ENCODE measurements at places on chromosomes 6 and 20.

GRCh38 chr6:5937936-5938706 is 68.6 kb downstream of the NRN1 start:
- no peak for DNase-seq

GRCh38 chr6:143141442-143141841 is 80.8 kb downstream of the AIG1 start:
- no peak for DNase-seq

DNA sequence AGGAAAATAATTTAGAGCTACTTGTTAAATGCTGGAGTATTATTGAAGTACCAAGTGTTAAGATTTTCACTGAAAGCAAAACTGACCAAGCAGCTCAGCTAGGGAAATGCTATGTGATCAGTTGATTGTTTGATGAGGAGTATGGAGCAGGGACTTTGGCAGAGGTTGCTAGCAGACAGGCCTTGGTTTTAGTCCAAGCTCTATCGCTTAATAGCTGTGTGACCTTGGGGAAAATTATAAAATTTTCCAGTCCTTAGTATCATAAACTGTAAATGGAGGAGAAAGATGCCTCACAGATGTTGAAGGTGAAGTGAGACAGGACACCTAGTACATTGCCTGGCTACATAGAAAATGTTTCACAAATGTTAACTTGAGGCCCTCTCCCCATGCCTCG is 136.6 kb downstream of the MTHFD1L start:
- no peak for DNase-seq

DNA sequence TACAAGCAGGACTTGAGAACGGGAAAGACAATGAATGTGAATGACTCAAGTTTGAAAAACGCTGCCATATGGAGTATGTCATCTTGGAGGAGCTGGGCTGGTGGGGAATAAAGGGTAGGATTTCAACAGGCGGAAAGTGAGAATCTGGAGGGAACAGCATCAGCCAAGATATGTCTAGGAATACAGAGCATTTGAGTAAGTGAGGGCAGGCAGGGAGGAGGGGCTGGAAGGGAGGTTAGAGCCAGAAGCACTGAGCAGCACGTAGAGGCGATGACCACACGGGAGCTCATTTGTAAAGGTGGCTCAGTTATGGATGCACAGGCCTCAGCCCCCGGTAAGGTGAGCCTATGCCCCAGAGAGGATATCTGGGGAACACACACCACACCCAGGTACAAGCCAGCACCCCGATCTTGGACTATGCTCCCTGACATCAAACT is 115.1 kb downstream of the ZMYND8 start:
- DNase-seq = no peak

- DNase-seq = no peak
Observed at GRCh38 chr6:42021847-42022754, 28.2 kb upstream of the TAF8 start.

DNA sequence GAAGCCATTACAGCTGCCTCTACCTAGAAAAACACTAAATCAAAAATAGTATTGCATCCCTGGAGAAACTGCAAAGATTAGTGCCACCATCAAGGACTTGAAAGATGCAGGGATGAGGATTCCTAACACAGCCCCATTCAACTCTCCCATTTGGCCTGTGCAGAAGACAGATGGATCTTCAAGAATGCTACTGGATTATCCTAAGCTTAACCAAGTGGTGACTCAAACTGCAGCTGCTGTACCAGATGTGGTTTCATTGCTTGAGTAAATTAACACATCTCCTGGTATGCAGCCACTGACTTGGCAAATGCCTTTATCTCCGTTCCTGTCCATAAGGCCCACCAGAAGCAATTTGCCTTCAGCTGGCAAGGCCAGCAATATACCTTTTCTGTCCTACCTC is 117.4 kb downstream of the TBC1D32 start:
- no peak for DNase-seq

DNA sequence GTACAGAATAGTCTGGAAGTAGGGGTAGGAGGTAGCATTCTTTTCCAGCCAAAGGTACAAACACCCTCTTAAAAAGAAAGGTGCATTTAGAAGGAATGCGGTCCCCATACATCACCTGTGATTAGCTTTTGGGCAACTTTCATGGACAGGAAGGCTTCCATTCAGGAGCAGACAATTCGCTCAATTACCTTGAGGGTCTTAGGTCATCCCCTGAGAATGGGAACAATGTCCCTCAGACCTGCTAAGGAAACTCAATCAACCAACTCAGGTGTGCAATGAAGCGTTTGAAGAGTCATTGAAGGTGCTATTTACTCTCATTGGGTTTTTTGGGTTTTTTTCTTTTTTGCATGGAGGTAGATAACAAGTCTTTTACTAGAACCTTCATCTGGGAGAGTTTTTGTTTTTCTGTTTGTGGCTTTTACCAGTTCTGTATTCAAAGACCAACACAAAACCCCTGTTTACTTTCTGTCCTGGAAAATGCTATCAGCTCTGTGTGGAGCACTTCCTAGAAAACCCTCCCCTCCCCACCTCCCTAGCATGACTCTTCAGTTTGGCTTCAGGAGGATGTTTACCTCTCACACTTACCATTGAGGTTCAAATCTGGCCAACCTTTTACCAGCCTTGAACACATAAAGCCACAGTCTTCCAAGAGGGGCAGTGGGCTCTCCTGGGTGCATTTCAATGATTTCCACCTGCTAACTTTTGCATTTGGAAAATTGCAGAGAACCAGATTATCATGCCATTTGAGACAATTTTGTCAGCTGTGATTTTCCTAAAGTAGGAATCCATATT is 271.2 kb upstream of the PRDM1 start:
- no peak for DNase-seq

GRCh38 chr6:40274058-40274457 is 313.1 kb downstream of the LRFN2 start:
- DNase-seq = no peak

DNA sequence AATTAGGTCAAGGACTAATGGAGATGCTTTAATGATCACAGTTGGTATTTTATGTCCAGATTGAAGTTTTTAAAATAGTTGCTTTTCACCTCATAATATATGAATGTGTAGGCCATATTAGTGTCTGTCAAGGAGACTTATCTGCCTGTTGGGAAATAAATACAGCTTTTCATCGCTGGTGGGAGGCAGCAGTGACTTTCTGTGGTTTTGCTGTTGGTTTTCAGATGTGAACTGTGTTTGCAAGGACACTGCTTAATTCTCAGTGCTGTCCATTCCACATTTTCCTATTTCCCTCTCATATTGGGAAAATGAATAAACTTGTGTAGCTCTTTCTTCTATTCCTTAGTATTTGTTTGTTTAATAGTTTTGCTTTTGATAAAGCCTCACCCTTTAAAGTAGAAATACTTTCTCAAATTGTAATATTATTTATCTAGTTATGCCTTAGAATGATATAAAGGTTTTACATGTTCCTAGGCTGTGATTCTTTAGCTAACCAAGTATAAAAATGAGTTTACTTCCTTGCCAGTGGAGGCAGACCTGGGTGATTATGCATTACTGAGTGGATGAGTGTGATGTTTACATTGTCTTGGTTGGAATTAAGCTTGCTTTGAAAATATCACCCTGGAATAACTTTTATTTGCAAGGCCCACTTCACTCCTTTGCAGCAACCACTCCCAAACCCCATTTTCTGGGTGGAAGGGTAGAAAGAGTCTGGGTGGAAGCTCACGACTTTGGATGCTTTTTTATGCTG is 3.3 kb downstream of the PLCB4 start:
- no peak for DNase-seq

DNA sequence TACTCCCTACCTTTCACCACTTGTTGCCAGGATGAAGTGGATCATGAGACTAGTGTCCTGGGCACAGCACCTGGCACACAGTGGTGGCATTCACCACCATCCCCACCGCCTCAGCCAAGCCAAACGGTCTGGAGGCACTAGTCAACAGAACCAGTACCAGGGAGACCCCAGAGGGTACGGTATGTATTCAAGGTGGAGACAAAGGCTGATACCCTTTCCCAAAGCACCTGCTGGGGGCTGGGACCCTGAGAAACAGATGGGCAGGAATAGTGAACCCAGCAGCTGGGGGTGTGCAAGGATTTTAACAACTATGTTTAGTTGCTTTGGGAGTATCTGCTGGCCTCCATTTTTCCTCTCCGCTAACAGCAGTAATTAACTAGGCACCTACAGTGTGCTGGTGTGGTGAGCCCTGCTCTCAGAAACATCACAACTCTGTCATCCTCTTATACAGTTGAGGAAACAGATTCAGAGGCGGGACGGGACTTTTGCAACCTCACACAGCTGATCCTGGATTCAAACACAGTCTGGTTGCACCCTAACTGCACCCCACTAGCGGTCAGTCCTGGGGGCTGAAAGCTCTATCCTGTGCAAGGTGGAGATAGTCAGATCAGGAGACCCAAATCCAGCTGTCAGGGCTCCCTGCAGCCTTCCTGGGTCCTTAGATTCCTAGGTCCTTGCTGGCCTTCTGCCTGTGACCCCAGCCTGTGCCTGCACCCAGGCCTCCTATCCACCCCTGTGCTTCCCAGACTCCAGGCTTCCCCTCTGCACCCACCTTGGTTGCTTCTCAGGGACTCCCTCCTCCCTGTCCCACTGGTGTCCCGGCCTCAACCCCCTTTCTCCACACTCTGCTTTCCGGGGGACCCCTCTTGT is 1.2 kb downstream of the SNTA1 start:
- DNase-seq = no peak

DNA sequence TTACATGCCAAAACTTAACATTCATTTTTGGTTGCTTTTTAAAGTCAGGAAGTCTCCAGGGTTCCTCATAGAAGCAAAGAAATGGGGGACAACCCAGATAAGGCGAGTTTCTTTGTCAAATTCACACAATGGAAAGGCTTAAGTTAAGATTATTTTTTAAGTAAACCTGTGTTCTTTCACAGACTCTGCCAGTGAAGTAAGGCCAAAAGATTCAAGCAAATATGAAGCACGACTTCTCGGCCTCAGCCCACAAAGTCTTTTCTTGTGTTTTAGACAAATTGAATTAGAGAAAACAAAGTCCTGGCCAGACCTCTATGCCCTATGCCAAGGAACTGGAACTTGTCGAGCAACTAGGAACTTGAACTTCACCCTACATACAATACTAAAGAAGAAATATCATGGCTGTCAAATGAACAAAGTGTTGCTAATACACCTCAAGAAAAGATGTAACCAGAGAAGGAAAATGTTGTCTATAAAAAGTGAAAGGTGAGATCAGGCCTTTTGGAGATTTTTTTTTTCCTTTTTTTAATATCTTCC is 540.0 kb upstream of the JARID2 start:
- DNase-seq = no peak

- peak; percentile 55 for DNase-seq
Observed at GRCh38 chr6:98946266-98946878, 1.4 kb downstream of the FBXL4 start.

DNA sequence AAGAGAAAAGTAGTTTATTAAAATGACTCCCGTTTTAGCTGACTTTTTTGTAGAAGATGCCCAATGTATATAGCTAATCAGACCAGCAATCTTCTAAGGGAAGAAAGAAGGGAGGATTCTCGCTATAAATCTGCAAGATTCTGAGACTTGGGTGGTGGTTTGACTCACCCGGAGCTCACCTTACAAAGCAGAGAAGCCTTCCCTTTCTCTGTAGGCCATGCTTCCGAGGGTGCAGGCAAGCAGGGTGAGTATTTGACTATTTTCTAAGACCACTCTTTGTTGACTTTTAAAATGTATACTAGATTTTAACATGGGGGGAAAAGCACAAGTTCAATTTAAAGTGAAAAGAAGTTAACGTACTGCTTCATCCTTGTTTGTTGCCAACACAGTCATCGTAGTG is 2.7 kb downstream of the OLIG3 start:
- DNase-seq = no peak

- peak; percentile 87 for DNase-seq
Observed at GRCh38 chr20:4956200-4956810, 45.0 kb downstream of the SLC23A2 start.

DNA sequence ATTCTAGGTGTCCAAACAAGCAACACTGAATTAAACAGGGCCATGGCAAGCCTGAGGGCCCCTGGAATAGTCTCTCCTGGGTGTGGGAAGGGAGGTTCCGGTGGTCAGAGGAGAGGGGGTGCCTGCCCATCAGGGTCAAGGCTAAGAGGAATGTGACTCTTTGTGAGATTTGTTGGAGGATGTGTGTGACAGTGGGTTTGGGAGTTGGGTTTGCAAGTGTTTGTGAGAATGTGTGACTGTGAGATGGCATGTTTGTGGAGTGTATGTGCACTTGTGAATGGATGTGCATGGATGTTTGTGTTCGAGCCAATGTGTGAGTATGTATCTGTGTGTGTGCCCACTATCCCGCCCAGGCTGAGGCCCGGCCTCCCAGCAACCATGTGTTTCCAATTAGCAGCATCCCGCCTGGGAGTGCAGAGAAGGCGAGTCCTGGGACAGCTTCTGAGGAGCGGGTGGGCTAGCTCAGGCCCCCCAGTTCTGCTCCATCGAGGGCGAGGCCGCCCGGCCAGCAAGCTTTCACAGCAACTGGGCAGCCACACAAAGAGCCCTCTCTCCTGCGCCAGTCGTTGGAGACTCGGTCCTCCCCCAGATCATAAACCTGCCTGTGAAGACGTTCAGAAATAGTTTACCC is 12.6 kb downstream of the FOXC1 start:
- DNase-seq = no peak

- no peak for DNase-seq
Observed at GRCh38 chr6:89215391-89215790, 1.8 kb downstream of the GABRR1 start.

- peak; percentile 87 for DNase-seq
Observed at GRCh38 chr6:118012944-118013343, 105.9 kb downstream of the SLC35F1 start.

DNA sequence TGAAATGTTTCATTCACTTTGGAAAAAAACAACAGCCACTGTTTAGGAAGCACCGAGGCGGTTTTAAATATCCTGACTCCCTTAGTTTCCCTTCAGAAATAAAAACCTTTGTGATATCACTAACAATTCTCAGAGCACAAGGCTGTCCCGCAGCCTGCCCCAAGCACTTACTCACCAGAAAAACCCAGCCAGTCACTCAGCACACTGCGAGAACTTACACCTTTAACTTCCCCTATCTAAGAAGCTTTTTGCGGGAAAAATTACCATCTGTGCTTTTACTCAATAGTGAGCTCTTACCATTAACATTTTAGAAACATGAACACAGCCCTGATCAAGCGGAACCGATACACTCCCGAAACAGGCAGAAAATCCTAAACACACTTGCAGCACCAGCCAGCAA is 9.3 kb downstream of the ZBTB46 start:
- no peak for DNase-seq

DNA sequence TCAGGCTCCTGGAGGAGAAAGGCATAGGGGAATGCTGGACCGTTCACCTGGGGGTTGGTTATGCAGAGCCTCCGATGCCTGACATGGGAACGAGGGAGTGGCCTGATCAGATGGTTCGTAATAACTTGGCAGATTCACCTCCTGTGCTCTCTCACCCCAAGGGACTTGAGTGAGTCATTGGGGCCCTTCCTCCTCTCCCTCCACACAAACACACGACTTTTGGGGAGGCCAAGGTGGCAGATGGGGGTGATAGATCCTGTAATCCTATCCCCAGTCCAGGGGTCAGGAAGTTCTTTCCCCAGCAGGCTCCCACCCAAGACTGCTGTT is 45.6 kb upstream of the ARFGEF2 start:
- DNase-seq = no peak
